ENCODE measurements at places on chromosomes 13 and 19. TPM values are rescaled to one million over a fixed set of nuclear protein-coding genes. Genes with fewer than 3 reads are reported as not detected.

The KLK12 gene
- total RNA-seq, result not detected

The PNMA8B gene
- total RNA-seq, result 1.4 TPM

The SF3A2 gene
- 166 TPM for total RNA-seq

The SIGLECL1 gene
- not detected for total RNA-seq

DNA sequence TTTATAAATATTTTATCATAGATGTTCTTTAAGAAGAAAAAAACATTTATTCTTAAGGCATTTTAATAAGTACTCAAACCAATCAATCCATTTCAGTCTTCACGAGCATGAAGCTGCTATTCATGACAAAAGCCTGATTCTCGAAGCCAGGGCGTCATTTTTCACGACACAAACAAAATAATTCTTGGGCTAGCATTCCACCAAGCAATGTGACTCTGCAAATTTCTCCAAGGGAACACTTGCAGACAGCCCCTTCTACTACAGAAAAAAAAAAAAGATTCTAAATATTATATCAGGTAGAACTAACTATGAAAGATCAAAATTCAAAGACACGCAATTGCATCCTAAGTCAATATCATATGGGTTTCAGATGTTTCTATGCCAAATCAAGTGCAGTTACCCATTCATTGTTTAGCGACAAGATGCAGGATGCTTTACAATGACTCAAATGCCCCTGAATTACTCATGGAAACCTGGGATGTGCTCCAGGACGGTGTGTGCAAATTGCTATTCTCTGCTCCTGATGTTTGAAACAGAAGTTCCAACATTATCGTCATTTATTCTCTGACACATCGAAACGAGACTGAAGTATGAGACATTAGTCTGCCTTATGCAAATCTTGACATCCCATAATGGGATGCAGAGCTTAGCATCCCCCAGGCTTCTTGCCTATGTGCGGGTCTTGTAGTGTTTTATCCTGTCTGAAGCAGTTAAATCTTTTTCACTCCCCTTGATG, 517.7 kb downstream of the MYO16 start:
- no peaks in the 10 kb centered on the region for H3K27me3 ChIP-seq
- no peak overlapping the region for H3K27ac ChIP-seq
- no peaks in the 10 kb centered on the region for H3K4me1 ChIP-seq

- H3K36me3 ChIP-seq, result no peaks in the 10 kb centered on the region
- no peak overlapping the region for H3K27ac ChIP-seq
- no peak for DNase-seq
- H3K27me3 ChIP-seq, result no peaks in the 10 kb centered on the region
- H3K4me3 ChIP-seq, result no peak overlapping the region
Observed at GRCh38 chr13:71320452-71320851, 546.6 kb downstream of the DACH1 start.

GRCh38 chr19:6099599-6099998, 10.7 kb downstream of the RFX2 start:
- H3K4me1 ChIP-seq, result no peaks in the 10 kb centered on the region
- no peak overlapping the region for H3K4me3 ChIP-seq
- H3K36me3 ChIP-seq, result no peaks in the 10 kb centered on the region
- DNase-seq, result no peak
- no peak overlapping the region for H3K27ac ChIP-seq

DNA sequence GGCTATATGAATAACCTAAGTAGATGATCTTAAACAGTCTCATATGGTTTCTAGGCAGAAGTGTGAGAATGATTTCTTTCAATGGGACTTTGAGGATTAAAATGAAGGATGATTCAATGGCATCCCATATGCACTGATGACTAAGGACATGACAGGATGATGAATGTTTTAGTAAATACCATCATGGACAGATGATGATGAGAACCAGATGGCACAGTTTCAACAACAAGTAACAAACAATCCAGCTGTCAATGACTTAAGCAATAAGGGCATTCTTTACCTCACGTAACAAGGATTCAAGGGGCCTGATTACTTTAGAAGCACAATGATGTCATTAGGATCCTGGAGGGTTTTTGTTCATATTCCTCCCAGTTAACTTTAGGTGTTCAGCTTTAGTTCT, 2678.4 kb downstream of the PCDH9 start:
- H3K27me3 ChIP-seq, result no peaks in the 10 kb centered on the region
- peaks cover 10% of the 10 kb centered on the region for H3K36me3 ChIP-seq
- H3K4me3 ChIP-seq, result no peak overlapping the region
- no peak for DNase-seq

DNA sequence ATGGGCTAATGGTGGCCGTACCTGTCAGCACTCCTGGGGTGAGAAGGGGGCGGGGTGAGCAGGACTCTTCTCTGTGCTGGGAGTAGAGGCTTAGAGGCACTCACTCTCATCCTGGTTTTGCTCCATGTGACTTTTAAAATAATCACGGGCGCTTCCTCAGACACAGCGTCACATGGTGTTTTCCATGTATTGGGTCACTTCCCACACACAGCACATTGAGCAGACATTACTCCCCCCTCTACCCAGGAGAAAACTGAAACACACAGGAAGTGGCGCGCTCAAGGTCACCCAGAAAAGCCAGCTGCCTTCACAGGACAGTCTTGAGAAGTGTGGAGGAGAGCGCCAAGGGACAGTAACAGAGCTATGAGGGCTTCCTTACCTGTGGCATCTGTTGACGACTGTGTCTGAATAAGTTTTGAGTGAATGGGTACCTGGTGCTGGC, 23.2 kb downstream of the SPATA13 start:
- no peaks in the 10 kb centered on the region for H3K4me1 ChIP-seq
- H3K36me3 ChIP-seq, result peaks cover 7% of the 10 kb centered on the region
- H3K4me3 ChIP-seq, result no peak overlapping the region

DNA sequence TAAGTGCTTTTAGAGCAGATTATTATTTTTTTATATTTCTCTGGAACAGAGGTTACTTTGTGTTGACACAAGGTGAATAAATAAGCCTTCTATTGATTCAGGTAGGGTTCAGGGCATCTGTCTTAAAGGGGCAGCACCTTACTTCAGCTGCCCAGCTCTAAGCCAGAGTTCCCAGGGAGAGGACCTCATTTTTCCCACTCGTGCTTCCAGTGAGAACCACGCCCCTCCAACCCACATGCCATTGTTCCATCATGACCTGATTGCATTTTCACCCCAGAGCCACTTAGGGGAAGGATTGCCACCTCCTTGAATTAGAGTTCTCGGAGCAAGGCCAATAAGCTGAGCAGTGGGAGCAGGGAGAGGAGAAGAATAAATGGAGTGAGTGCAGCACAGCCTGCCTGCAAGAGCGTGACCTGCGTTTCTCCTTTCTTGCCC, 104.3 kb upstream of the FRY start:
- H3K36me3 ChIP-seq, result no peaks in the 10 kb centered on the region
- DNase-seq, result no peak
- no peaks in the 10 kb centered on the region for H3K27me3 ChIP-seq
- no peak overlapping the region for H3K4me3 ChIP-seq
- no peak overlapping the region for H3K27ac ChIP-seq

All from H9 (cell line).